ENCODE measurements at places on chromosomes 16 and 17.

GRCh38 chr17:27318633-27319032, 24.7 kb downstream of the WSB1 start:
- no peak for DNase-seq

DNA sequence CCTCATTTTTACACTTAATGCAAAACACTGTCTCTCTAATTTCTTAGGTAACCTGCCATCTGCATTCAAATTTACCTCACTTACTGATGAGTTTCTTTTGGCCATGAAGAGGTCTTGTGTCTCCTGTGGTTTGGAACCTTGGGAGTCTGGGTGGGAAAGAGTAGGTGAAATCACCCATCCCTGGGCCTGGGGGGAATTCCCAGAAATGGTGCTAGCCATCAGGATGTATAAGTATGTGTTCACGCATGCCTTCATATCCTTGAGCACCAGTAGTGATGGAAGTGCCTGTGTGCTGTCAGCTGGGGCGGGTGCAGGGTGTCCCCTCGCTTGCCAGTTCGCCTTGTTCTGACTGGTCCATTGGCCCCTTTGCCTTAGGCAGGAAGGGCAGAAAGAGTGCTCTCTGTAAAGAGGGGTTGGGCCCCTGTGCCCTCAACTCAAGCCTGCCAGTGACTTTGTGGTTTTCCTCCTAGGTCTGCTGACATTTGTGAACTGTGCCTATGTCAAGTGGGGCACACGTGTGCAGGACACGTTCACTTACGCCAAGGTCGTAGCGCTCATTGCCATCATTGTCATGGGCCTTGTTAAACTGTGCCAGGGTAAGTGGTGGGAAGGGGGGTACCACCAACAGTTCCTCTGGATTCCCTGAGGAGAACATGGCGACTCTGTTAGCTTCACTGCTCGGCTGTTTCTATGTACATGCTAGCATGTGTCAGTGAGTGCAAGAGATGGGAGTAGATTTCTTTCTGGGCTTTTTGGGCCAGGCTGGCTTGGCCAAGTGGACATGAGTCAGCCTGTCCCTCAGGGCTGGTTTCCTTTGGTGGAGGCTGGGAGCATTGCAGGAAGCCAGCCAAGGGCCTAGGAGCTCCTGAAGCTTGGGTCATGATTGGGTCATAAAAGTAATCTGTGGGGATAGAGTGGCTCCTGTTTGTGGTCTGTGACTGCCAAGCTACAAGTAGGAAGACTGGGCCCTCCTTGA, 23.2 kb downstream of the SLC7A6OS start:
- DNase-seq = no peak

DNA sequence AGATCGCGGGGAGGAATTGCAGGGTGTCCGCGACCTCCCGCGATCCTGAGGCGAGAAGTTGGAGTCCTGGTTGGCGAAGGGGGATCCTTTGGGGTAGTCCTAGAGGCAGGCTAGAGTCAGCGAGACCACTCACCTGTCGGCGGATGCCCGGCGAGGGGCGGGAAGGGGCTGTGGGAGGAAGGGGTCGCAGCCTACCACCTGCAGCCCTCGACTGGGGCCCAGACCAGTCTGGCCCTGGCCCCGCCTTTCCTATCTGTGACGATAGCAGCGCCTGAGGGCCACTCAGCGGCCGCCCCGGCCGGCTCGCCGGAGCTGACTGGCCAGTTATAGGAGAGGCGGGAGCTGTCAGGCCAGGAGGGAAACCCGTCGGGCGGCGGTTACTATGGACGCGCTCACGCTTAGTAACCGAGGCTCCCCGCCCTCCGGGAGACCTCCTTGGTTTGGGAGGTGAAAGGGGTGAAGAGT, at the start of gene TEKT3:
TEKT3 (minus strand) TSS at position 213 of the 465 bp plus-strand sequence. CDS start 10,012 bp downstream, outside the sequence.
- DNase-seq = peak; percentile 86

DNA sequence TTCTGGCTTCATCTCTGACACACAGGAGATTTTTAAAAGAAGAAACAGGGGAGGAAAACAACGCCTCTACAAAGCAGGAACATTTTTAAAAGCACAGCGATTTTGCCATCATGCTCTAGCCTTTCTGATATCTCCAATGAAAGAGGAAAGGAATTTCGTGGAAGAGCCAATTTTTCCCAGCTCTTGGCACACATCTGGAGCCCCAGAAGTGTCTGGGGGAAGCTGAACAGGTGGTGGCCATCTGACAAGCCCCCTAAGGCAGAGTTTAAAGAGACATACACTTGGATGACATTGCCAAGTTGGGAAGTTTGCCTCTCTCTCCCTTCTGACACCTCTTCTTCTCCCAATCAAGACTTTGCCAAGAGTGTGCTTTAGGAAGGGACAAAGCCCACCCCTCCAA, 82.1 kb downstream of the CCT6B start:
- DNase-seq = no peak

GRCh38 chr17:50806141-50806643, 29.2 kb upstream of the WFIKKN2 start:
- DNase-seq = no peak

DNA sequence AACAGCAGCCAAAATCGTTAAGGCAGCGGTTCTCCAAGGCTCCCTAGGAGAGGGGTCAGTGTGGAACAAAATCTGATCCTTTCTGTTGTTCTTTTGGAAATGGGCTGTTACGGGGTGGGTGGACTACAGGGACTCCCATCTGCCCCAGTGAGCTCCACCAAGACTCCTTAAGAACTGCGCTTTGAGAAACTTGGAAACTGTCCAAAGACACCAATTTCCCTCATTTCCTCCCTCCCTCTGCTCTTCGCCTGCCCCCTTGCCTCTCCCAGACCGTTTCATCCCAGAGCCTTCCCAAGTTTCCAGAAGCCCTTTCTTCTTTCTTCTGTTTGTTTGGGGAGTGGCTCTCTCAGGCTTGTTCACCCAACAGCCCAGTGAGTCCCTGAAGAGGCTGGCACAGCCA, 205.4 kb downstream of the COPRS start:
- DNase-seq = no peak

GRCh38 chr17:58193641-58194255, 1.2 kb downstream of the EPX start:
- DNase-seq = no peak

DNA sequence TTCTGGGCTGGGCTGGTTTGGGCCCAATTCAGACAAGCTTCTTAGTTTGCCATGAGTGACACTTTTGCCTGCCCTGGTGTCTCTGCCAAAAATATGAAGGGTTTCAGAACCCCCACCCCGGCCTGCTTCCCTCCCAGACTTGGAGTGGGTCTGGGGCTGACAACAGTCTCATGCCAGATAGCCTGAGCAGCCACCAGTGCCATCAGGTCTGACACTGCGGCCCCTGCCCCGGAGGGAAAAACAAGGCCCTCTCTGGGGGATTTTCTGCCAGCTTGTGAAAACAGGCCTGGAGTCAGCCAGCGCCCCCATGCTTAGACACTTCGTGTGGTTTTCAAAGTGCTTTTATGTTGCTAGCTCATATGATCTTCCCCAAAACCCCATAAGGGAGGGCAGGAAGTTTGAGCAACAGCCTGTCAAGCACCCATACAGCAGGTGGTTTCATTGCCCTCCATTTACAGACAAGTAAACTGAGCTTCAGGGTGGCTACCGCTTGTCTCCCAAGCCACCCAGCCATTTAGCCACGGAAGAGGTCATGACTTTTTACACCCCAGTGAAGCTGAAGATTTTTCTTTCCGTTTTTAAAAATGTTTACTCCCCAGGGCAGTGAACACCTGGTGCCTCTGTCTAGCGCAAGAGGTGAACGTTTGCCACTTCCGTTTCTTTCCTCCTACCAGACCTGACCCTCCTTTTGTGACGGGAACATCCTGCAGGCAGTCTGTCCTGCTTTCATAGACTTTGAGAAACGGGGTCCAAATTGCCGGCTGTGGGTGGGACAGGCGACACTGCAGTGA, 300.6 kb downstream of the SEC14L1 start:
- DNase-seq = no peak

GRCh38 chr17:8409966-8410882, 12.6 kb upstream of the RNF222 start:
- DNase-seq = peak; percentile 86

DNA sequence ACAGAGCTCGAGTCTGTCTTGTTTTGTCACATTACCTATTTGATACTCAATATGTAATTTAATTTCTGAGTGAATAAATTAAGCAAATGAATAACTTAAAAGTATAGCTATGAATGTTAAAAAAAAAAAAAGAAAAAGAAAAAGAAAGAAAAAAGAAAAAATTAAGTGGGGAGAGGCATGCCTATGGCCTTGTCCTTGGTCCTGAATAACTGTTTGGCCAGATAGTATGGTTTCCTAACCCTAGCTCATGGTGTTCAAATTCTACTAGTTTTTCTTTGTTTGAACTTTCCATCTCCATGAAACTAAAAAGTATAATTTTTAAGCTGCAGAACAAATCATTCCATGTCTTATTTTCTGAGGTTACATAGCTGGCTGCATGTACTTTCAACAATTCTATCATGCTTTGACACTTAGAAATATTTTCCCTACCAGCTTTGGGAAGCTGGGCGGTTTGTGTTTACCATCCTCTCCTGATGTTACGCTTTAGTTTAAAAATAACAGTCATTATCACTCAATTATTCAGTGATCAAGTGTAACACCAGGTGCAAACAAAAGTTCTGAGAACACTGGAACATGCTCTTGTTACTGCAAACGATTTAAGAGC, 31.8 kb downstream of the TOX3 start:
- no peak for DNase-seq

DNA sequence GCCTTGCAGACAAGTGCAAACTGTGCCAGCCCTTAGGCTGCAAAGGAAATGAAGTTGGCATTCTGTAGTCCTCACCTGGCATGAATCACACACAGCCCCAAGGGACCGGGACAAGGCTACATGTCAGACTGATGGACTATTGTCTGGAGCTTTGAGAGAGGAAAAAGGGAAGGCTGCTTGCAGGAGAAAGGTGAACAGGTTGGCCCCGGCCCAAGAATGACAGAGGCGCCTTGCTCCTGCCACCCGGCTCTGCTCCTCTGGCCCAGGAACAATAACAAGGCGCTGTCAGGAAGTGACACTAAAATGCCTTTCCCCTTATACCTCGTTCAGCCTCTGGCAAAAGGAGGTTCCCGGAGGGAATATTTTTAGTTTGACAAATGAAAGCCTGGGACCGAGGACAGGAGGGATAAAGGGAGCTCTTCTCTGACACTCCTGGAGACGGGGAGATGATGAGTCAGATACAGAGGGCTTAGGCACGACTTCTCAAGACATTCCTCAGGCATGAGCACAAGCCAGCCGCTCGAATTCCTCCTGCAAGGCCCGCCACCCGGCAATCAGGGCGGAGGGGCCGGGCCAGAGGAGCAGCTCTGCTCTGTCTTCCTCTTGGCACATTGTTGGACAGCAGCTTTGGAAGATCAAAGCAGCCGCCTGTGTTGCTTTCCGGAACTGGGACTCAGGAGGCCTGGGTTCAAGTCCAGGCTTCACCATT, 105.8 kb downstream of the NOG start:
- DNase-seq = no peak

DNA sequence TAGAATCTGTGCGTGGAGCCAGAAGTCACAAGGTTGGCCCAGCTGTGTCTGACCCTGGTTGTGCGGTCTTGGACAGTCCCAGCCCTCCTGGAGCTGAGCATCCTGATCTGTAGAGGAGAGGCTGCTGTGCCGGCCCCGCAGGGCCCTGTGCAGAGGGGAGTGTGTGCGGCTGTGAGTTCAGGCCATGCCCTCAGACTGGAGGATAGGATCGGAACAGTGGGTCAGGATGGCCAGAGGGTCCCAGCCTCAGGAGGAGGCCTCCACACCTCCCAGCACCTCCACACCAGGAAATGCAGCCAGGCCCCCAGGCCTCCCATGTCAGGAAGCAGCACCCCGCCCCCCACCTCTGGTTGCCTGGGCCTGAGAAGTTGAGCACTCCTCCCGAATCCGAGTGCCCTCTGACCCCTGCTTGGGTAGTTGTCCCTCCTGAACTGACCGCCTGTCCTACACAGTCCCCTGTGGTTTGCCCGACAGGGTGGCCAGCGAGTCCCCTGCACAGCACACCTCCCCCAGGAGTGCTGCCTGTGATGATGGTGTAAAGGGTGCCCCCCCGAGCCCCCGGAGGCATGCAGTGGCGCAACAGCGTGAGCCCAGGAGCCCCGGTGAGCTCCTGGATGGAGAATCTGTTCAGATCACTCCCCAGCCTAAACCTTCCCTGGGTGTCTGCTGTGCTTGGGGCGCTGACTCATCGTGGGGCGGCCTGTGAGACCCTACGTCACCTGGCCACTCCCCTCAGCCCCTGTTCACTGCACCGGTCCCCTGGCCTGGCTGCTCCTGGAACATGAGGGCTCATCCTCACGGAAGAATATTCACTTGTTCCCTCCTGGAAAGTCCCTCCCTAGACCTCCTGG, 285.2 kb downstream of the SEC14L1 start:
- DNase-seq = peak; percentile 65

DNA sequence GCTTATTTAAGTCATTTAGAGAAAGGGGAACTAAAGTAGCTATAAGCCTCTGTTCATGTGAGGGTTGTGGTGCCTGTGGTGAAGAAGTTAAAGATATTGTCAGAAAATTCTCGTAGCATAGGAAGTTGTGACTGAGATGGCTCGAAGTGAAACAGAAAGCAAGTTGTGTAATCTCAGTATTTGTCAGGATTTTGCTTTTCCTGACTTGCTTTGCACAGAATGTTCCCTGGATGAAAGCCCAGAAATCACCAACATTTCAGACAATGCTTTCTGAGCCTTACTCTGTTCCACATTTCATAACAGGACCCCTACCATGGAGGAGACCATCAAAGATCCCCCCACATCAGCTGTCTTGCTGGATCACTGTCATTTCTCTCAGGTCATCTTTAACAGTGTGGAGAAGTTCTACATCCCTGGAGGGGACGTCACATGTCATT, 10.6 kb downstream of the CALCOCO2 start:
- DNase-seq = peak; percentile 48

All from ovary (tissue), 10 donors.